ENCODE measurements at places on chromosomes 13 and 19.

DNA sequence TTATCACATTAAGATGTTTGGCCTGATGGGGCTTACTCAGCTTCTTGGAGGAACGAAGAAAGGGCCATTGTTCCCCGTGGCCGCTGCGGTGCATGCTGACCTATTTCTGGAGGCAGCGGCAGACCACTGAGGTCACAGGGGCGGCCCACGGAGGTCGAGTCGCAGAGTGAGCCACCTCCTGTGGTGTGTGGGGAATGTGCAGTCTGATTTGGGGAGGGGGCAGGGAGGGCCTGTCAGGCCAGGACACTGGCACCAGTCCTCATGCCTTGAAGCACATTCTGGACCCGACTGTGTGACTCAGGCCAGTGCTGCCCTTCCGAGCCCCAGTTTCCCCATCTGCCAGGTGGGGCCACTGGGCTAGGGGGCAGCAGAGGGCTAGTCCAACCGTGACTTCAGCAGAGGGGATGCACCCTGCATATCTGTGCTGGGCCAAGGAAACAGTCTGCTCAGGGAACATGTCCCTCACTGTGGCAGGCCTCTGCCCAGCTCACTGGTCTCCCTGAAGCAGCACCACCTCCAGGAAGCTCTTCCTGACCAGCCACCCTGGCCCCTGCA, 6.3 kb downstream of the SLC7A10 start:
- DNase-seq: no peak

GRCh38 chr19:42143341-42144234, 11.3 kb upstream of the POU2F2 start:
- DNase-seq: no peak

DNA sequence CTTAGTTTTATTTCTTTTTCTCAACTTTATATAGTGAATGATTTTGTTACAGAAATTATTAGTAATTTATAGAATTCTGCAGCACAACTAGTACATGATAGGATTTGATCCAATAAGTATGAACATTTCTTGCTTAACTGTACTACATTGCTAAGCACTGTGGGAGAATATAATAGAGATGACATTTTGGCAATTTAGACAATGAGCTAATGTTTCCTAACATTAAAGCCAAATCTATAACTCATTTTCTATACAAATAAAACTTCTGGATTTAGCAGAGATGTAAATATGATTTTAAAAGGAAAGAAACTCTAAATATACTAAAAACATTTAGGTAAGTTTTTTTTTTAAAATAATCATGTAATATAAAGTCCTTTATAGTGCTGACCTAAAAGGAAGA, 87.3 kb downstream of the FNDC3A start:
- DNase-seq: no peak

DNA sequence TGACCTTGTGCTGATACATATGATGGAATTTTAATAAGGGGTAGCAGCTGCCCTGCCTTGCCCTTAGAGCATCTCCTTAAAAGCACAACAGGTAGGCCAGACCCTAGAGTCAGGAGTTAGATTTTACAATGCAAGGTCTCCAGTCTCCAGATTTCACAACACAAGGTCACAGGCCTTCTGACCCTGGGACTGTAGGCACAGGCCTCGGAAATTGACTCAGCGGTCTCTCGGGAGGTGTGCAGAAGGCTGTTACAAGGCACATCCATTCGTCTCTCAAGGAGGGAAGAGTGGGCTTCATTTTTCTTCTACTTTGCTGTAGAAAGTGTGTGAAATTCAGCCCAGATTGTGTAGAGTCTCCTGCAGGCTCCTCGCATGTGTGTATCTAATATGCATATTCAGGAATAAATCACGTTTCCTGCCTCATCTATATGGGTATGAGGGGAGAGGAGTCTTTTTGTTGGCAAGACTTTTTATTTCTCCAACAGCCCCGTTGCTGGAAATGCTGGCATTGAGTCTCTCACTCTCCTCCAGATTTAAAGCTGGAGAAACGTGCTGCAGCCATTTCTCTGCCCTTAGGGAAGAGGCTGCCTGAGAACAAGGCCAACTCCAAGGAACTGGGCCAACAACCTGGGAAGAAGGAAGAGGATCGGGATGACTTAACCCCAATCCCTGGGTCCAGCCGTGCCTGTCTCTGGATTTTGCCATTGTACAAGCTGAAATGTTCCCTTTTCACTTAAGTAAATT, 24.5 kb downstream of the UQCRFS1 start:
- no peak for DNase-seq

DNA sequence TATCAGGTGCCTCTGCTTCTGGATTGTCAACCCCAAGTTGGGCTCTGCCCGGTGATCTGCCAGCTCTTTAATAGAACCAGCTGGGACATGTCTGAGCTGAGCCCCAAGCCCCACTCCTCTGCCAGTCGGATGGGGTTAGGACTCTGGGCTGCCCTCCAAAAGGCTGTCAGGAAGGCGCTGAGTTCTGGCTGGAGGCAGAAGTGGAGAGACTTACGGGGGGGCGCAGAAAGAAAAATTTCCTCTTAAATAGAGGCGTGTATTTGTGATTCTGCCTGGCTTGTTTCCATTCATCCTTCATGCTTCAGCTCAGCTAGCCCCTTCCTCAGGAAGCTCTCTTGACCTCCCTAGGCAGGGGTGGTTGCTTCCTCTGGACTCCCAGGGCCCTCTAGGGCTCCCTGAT, 985 bp upstream of the KCNK6 start:
- no peak for DNase-seq

All from NCI-H510A (cell line).